ENCODE measurements at places on chromosomes 2 and 18. TPM values are rescaled to one million over a fixed set of nuclear protein-coding genes. Genes with fewer than 3 reads are reported as not detected.

GRCh38 chr2:197992482-197993133 is 188.2 kb downstream of the PLCL1 start:
- no peak for DNase-seq

- DNase-seq = no peak
Observed at GRCh38 chr2:56784046-56784445, 600.3 kb downstream of the CCDC85A start.

DNA sequence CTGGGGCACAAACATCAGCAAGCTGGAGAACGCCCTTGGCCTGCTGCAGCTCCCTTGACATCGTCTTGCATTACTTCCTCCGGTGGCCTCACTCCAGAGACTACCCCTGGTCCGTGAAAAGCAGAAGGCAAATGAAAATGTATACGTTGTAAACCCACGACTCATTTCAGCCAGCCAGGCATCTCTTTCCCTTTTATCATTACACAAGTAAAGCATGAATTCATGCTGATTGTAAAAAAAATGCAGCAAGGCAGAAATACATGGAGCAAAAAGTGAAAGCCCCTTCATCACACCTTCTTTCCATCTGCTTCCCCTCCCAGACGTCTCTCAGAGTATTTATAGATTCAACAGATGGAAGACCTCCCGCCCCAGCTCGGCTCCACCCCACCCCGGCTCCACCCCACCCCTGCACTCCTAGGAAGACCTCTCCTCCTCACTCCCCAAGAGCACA is 41.6 kb upstream of the RALBP1 start:
- DNase-seq = no peak

The LONRF2 gene
- polyA plus RNA-seq = 4.6 TPM

GRCh38 chr2:105244451-105244850 is 2.9 kb downstream of the GPR45 start:
- DNase-seq = no peak
